DMS 273 treated with DMSO at 0.1 percent for 48 hours (cell line): ENCODE measurements at places on chromosomes 11 and 22.

- DNase-seq: no peak
These were observed 82.3 kb downstream of the JRKL start for GRCh38 chr11:96472085-96472484.

DNA sequence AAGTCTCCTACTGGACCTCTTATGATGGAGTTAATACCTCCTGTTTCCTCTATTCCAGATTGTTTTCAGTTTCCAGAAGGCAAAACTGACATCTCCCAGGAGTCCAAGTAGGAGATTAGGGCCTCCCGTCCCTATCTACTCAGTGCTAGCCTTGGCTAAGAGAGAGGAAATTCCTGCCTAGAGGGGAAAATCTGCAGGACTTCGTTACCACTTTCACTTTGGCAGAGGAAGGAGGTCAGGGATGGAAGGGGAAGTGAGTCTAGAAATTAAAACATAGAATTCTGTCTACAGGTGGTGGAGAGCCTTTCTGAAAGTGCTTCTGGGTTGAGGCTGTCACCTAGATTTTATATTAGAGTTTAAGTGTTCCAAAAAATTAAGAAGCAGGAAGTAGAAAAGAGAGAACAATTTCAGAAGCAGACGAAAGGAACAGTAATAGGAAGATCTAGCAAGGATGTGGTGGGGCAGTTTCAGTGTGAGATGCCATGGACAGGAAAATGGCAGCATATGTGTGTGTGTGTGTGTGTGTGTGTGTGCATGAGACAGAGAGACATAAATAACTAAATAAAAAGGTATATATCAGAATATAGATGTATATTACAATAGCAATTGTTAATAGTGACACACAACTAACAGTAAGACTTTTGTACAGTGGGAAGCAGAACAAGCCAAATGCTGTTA is 2.4 kb upstream of the TRIM68 start:
- DNase-seq: no peak

DNA sequence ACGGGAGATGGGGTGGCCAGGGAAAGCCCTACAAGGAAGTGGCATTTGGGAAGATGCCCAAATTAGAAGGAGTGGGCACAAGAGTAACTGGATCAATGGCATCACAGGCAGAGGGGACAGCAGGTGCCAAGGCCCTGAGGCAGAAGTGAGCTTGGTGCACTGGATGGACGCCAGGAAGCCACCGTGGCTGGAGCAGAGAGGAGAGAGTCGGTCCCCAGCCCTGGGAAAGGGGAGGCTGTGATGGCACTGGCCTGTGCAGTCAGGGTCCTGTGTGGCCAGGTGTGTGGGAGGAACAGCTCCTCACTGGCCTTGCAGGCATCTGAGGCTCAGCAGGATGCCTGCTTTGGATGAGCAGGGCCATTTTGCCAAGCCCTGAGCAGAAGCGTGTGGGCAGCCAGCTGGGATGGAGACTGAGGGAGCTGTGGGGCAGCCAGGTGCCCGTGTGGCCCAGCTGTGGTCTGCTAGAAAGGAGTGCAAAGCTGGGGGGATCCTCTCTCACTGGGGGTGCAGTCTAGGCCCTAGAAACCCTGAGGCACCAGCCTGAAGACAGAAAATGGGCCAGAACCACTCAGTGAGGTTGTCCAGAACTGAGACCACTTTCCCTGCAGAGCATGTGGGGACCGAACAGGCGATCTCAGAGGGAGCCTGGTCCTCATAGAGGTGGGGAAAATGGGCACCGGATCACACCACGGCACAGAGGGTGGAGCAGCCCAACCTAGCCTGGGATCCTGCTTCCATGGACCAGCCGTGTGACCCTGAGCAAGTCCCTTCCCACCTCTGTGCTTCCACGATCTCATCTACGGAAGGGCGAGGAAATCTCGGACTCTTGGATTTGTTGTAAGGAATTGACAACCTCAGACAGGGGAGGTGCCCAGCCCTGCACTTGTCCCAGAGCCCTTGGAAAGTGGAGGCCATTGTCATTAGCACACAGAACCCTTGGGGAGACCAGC is 78.6 kb upstream of the RTL6 start:
- no peak for DNase-seq

GRCh38 chr11:86912238-86912637 is 43.0 kb downstream of the FZD4 start:
- DNase-seq: no peak

DNA sequence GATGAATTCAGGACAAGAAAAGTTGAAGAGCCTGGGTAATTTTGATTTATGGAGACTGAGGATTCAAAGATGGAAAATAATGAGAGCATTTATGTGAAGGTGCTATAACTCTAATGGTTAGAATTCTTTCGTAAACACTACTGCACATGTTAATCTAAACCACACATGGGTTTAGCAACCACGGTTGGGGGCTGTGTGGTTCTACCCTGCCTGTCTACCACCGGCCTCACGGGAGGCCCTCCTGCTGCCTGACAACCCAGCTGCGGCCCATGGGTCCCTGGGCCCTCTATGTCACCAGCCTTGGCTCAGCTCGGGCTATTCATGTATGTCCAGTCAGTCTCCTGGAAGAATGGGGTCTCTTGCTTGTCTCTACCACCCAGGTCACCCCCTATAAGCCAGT is 68.5 kb upstream of the ARFGAP3 start:
- DNase-seq: no peak

GRCh38 chr11:34855754-34856095 is 60.5 kb downstream of the APIP start:
- no peak for DNase-seq

GRCh38 chr11:55956521-55956920 is 13.2 kb downstream of the OR10AG1 start:
- DNase-seq: no peak

- no peak for DNase-seq
These were observed 95.3 kb downstream of the SERGEF start for GRCh38 chr11:17917556-17917955.

DNA sequence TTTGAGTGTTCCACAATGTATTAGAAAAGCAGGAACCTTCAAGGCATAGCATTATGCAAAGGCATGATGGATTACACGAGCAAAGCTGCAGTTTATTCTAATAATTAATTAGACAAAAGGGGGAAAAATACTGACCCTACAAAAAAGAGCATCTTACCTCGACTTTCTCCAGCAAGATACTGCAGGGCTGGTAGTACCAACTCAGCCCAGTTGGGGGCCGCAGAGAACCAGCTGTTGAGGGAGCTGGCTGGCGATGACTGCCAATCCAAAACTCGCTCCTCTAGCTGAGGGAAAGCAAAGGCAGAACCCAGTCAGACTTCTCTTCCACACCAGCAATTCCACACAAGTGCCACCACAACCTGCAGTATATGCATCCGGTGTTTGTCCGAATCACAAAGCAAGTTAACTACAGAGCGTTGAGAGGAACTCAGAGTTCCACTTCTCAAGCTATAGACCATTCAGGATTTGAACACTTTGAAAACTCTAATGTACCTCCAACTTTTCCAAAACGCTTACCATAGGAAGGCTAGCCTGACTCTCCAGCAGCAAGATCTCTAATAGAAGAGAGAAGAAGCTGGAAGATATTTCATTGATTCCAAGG is 13.7 kb downstream of the NFRKB start:
- DNase-seq: no peak

- DNase-seq: peak; percentile 69
These were observed 1.8 kb upstream of the CCND1 start for GRCh38 chr11:69638941-69639681.

DNA sequence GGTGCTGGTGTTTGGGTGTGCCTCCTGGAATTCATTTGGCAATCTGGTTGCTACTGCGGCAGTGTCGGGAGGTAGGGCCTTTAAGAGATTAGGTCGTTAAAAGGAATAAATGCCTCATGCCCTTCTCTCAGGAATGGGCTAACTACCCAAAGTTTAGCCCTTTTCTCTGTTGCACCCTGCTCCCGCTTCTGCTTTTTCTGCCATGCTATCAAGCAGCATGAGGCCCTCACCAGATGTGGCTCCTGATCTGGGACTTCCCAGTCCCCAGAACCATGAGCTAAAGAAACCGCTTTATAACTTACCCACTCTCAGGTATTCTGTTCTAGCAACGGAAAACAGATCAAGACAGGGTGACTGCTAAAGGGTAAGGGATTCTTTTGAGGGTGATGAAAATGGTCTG is 6.3 kb downstream of the EIF3D start:
- no peak for DNase-seq

GRCh38 chr22:50640857-50641647 is 13.1 kb upstream of the ARSA start:
- no peak for DNase-seq

DNA sequence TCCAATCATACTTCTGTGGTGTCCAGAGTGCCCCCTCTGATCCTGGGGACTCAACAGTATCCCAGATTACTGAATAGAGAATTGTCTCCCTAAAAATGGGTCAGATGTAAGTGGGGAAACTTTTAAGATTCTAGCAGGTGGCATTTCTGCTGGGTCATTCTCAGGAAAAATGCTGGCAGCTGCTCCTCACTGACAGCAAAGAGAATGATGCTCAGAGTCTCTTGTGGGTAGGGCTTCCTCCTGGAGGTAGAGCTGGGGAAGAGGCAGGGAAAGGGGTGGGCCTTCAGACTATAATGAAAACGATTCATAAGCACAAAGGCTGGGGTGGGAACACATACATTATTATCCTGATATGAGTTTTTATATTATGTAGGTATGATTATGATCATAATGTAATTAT is 647.2 kb downstream of the NELL1 start:
- DNase-seq: no peak

- DNase-seq: no peak
These were observed 409.4 kb downstream of the METTL15 start for GRCh38 chr11:28517621-28518020.

GRCh38 chr11:35257281-35257680 is 118.3 kb downstream of the CD44 start:
- no peak for DNase-seq

DNA sequence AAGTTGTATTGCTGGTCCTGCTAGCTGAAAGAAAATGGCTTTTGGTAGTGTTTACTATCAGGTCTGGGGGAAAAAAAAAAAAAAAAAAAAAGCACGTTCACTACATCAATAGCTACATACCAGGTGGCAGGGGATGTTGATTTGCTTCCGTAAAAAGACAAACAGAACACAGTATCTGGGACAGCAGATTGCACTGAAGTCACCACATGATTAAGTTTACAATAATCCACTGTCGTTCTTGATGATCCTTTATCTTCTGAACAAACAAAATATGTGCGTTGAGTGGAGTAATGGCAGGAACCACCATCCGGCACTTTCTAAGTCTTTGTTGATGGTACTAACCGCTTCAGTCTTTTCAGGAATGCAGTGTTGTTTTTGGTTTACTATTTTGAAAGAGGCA is 48.7 kb downstream of the DDX6 start:
- no peak for DNase-seq

- no peak for DNase-seq
These were observed 27.1 kb downstream of the APLP2 start for GRCh38 chr11:130096823-130097222.

GRCh38 chr11:16080688-16081381 is 275.5 kb downstream of the SOX6 start:
- DNase-seq: no peak

DNA sequence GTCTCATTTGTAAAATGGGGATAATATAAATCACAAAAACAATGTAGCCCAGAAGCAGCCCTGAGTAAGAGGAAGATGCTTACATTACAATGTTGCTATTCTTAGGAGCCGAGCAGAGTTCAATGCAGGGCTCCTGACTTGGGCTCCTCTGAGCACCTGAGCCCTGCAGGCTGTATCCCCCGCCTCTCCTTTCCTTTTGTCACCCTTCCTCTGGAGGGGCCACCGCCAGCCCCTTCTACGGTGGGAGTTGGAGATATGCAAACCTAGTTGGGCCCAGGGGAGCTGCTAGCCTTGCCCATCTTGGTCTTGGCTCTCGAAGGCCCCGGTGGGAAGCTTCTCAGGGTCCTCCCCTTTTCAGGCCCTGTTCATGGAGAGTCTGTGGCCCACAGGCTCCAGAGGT is 8.4 kb upstream of the CSNK1E start:
- no peak for DNase-seq

GRCh38 chr11:119713359-119714040 is 15.5 kb downstream of the NECTIN1 start:
- DNase-seq: no peak

DNA sequence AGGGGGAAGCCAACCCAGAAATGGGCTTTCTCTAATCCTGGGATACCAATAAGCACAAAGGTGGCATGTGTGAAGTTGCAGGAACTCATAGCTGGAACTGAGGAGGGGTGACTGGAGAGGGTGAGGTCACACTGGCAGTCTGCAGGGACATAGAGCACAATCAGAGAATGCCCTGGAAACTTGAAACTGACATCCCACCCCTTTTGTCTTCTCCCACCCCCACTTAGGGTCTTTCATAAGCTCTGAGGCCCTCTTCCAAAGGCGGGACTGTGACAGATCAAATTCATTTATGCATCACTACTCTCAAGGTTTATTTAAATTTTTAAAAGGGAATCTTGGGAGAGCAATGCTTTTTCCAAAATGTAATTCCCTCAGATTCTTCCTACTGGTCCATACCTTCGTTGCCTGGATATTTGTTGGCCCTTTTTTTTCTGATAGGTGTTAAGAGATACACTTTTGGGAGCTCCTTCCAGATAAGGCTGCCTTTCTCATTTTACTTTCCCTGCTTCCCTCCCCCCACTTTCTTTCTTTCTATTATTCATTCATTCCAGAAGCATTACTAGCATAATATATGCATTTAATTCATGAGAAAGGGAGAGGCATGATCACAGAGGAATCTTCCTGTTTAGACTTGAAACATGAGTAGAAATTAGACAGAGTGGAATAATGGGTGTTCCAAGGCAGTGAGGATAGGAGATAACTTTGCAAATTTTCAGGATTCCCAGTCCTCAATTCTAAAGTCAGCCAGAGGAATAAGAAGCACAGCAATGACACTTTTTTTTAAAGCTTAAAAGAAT is 14.8 kb downstream of the OR51E2 start:
- no peak for DNase-seq

- no peak for DNase-seq
These were observed 6.7 kb downstream of the SLC5A12 start for GRCh38 chr11:26715133-26715532.

DNA sequence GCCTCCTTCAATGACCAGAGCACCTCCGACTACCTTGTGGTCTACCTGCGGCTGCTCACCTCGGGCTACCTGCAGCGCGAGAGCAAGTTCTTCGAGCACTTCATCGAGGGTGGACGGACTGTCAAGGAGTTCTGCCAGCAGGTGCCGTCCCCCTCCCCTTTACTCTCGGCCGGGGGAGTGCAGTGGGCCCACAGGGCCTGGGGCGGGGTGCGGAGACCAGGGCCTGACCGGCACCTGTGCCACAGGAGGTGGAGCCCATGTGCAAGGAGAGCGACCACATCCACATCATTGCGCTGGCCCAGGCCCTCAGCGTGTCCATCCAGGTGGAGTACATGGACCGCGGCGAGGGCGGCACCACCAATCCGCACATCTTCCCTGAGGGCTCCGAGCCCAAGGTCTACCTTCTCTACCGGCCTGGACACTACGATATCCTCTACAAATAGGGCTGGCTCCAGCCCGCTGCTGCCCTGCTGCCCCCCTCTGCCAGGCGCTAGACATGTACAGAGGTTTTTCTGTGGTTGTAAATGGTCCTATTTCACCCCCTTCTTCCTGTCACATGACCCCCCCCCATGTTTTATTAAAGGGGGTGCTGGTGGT is 11.0 kb downstream of the OTUB1 start:
- DNase-seq: no peak

- DNase-seq: no peak
These were observed 34.7 kb downstream of the CHRDL2 start for GRCh38 chr11:74696500-74696899.
